ENCODE measurements at places on chromosomes 2 and 18.

- no peak for DNase-seq
Observed at GRCh38 chr2:70009762-70010575, 48.5 kb upstream of the ASPRV1 start.

- DNase-seq, result no peak
Observed at GRCh38 chr2:46116553-46116991, 180.6 kb upstream of the EPAS1 start.

DNA sequence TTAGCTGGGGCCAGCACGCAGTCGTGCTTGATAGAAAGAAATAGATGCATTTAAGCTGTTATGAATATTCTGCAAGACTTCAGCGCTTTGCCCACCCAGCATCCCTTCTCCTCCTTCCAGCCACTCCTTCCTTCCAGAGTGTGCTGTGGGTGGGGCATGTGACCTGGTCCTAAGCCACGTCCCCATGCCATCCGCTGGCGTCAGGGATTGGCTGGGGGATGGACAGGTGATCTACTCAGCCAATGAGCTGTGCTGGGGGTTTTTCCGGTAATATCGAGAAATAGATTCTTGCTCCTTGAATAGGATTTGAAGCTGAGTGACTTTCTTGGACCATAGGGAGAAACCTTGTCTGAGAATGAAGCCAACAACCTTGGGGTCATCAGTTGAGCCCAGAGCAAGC is 4.8 kb upstream of the ZAP70 start:
- no peak for DNase-seq

GRCh38 chr2:105888625-105889024 is 143.9 kb downstream of the NCK2 start:
- no peak for DNase-seq

- DNase-seq, result no peak
Observed at GRCh38 chr18:69978732-69979715, 31.4 kb upstream of the CD226 start.

- no peak for DNase-seq
Observed at GRCh38 chr2:75088791-75089190, 110.5 kb downstream of the TACR1 start.

GRCh38 chr2:179297927-179298326 is 33.3 kb upstream of the SESTD1 start:
- no peak for DNase-seq

GRCh38 chr2:25617948-25618646 is 55.3 kb downstream of the DTNB start:
- no peak for DNase-seq

GRCh38 chr2:231523451-231524285 is 6.6 kb downstream of the NMUR1 start:
- DNase-seq, result no peak

DNA sequence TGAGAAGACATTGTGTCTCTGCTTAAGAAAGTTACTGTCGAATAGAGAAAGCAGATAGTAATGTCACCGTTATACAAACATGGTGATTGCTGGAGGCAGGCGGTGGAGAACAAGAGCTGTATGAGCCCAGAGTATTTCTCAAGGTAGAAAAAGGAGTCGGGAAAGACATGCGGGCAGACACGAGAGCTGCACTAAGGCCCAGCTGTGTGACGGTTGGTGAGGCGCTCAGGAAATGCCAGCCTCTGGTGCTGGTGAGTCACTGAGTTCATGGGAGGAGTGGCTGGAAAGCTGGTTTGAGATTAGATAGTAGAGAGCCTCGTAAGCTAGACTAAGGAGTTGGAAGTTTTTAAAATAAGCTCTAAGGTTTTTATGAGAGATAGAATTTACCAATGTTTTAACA is 390.9 kb upstream of the TRIB2 start:
- no peak for DNase-seq
